Stimulated activated naive CD8-positive, alpha-beta T cell treated with anti-CD3 and anti-CD28 coated beads, Interleukin-15, Interleukin-2, amounts not matched to agents 100 U/mL and 50 U/mL, for 24 hours (primary cell): ENCODE measurements at places on chromosomes 1 and 21.

DNA sequence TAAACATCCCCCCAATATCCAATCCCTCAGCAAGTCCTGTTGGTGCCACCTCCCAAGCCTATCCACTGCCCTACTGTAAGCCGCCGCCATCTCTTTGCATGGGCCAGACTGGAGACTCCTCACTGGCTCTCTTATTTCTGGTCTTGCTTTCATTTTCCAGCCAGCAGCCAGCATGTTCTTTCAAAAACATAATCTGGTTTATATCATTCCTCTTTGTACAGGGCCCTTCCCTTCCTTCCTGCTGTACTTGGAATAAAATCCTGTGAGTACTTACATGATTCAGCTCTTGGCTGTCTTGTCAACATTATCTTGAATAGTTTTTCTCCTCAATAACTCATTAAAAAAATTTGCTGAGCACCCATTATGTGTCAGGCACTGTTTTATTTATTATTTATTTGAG, 28.2 kb downstream of the TLR5 start:
- no peak for DNase-seq

DNA sequence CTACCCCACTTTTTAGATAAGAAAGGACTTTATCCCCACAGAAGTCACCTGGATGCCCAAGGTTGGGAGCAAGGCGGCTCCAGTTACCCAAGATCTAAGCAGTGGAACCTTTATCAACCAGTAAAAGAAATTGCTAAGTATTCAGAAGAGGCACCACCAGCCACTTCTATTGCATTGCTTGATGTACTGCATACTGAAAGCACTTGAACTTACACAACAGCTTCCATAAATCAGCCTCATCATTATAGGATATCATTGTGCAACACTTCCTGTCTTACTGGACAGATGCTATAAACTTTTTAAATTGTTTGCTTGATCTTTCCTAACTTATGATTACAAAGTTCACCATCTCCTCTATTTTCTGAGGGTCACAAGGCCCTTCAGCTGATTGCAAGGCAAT, 642.7 kb upstream of the CXADR start:
- no peak for DNase-seq

GRCh38 chr1:155206891-155207805, 549 bp downstream of the THBS3 start:
- peak; percentile 95 for DNase-seq

- DNase-seq: peak; percentile 89
Observed at GRCh38 chr1:156129687-156130577, 15.4 kb downstream of the LMNA start.

GRCh38 chr1:19901653-19902052, 19.5 kb downstream of the OTUD3 start:
- DNase-seq: no peak

- DNase-seq: no peak
Observed at GRCh38 chr1:209063767-209064659, 519.5 kb upstream of the CAMK1G start.

DNA sequence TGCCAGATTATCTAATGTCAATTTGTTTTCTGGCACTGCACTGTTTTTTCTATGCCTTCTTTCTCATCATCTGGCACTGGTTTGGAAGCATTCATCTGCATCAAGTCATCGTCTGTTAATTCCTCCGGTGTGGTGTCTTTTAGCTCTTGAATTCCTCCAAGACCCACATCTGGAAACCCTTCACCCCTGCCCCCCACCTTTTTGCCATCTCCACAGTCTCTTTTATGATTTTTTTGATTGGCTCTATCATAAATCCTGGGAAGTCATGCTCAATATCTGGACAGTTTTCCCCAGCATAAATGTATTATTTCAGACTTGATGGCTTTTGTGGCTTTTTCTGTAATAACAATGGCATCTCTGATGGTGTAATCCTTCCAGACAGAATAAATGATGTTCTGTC, 10.4 kb upstream of the KCNK1 start:
- DNase-seq: no peak

DNA sequence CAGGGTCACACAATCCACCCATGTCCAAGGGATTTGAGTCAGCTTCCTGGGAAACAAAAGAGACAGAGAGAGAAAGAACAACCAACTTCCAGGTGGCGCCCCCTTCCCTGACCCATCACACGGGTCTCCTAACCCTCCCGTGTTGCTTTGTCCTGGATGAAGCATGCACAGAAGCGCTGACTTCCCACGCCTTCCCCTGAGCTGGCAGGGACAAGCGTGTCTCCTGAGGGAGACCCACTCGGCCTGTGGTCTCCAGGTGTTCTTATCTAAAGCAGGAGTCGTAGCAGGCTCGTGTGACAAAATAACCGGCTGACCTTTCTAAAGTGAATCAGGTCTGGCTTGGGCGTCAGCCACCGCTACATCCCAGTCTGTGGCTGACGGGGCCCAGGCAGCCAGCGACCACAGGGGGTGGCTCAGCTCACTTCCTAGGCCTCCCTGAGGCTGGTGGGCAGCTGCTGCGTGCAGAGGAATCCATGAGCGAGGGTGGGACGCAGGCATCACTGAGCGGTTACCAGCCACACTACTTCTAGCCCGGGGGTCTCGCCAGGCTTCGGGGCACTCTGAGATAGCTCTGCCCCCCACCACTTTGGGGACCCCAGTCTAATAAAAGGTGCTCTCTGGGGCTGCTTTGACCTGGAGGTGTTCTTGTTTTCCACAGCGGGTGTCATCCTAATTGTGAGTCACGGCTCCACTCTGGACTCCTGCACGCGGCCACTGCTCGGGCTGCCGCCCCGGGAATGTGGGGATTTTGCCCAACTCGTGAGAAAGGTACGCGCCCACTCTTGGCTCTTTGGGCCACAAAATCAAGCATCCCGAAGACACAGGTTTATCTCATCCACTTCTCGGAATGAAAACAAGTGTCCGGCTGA, 40.4 kb downstream of the UBASH3A start:
- no peak for DNase-seq

GRCh38 chr1:29235955-29236711, at the start of gene PTPRU:
Gene PTPRU (plus strand): TSS chr1:29236522. CDS start chr1:29236645, 123 bp downstream.
- DNase-seq: peak; percentile 90

DNA sequence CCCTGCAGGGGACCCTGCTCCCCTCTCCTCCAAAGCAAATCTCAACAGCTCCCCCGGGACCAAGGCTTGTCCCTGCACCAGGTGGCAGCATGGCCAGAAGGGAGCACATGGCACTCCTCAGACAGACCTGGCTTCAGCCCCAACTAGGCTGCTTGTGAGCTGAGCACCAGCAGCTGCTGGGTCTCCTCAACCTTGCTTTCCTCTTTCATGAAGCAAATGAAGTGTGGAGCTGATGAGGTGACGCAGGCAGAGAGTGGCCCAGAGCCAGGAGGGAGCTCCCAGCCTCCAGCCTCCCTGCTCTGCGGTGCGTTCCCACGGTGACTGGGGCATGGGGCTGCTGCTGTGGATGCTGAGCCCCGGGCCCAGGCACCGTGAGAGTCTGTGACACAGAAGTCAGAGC, 34.0 kb downstream of the MEGF6 start:
- no peak for DNase-seq

GRCh38 chr1:74399249-74399648, 113.2 kb downstream of the LRRC53 start:
- no peak for DNase-seq

- no peak for DNase-seq
Observed at GRCh38 chr1:1899266-1899966, 8.5 kb upstream of the GNB1 start.
